ENCODE measurements at places on chromosomes 11 and 22.
A peak's percentile ranks its signal among the peaks of the same experiment; 100 is the strongest.

DNA sequence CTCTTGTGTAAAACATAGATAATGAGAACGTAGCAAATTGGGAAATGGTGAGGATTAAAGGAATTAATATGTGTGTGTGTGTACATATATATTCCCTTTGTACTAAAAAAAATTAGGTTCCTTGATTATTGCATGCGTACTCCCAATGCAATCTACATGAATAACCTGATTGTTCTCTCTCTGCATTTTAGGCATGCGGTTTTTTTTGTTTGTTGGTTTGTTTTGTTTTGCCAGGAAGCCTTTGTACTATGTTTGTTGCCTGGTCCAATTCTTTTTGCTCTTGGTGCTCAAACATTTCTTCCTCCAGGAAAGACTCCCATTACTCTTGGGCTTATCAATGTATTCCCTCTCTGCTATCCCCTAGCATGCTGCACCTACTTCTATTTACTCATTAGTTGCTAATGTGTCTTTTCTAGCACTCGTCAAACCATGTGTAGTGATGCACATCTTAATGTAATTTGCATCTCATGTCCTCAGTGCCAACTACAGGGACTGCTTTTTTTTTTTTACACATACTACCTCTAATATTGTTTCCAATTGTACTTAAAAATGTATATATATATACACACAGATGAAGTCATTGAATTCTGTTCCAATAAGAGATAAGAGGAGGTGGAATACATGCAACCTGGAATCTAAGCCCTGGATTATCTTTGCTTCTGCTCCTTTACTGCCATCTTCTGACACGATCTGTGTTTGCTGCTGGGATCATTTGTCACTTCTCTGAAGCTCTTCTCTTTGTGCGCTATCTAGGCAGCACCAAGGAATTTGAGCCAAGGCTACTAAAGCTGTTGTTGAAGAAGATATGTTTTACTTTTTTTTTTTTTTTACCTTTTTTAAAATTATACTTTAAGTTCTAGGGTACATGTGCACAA lies 197.2 kb upstream of the ANO3 start:
- DNase-seq, result no peak

- no peak for DNase-seq
These were observed 55.7 kb upstream of the EIF3D start for GRCh38 chr22:36584666-36585065.

DNA sequence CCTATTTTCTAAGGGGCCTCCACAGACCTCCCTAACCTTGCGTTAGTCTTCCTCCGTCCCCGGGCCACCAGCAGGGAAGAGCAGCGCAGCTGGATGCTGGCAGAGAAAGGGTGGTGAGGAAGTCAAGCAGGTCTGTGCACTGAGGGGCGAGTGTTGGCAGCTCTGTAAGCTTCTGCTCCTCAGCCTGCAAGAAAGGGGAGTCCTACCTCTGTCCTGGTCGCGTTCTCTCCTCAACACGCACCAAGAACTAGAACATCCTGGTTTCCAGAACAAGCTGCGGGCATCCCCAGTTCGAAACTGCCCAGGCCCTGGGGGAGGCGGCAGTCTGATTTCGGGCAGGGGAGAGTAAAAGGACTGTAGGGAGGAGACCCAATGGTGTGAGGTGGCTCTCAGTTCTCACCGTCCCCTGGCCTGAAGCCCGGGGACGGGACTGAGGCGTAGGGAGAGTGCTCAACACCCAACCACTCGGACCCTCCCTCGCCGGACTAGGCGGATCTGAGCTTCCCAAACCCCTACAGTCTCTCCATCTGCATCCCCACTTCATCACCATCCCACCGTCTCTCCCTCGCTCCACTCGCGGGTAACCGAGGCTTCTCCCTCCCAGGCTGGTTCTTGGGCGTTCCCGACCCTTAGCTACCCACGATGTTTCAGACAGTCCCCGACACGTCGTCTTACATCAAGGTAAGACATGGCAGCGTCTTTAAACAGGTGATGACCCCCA lies 7.7 kb upstream of the FLI1 start:
- DNase-seq, result peak; percentile 29

DNA sequence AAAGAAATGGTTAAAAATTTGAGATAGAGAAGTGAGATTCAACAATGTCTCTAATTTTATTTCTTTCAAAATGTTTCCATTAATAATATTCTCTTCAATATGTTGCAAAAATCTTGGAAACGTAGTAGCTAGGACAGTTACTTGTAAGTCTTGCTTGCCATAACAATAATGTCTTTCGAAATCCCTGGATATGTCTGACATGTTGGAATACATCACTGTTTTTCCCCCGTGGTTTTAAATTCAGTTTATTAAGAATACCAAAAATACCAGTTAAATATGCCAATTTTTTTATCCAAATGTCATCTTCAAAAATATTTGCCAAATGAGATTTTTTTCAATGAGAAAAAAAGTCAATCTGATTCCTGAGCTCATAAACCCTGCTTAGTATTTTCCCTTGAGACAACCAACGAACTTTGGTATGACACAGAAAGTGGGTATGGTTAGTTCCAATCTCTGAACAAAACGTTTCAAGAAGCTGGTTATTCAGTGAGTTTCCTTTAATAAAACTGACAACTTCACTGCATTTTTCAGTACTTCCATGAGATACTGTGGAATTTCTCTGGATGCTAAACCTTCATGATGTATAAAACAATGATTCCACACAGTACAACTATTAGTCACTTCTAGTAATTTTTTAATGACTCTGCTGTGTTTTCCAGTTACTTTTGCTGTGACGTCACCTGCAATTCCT lies 36.7 kb upstream of the AMPD3 start:
- DNase-seq, result no peak

- DNase-seq, result no peak
These were observed 9.8 kb downstream of the OR51F2 start for GRCh38 chr11:4830909-4831308.

GRCh38 chr11:58788355-58789023 lies 56.0 kb downstream of the GLYATL2 start:
- no peak for DNase-seq

- DNase-seq, result no peak
These were observed 38.1 kb downstream of the DIXDC1 start for GRCh38 chr11:111975076-111975806.

DNA sequence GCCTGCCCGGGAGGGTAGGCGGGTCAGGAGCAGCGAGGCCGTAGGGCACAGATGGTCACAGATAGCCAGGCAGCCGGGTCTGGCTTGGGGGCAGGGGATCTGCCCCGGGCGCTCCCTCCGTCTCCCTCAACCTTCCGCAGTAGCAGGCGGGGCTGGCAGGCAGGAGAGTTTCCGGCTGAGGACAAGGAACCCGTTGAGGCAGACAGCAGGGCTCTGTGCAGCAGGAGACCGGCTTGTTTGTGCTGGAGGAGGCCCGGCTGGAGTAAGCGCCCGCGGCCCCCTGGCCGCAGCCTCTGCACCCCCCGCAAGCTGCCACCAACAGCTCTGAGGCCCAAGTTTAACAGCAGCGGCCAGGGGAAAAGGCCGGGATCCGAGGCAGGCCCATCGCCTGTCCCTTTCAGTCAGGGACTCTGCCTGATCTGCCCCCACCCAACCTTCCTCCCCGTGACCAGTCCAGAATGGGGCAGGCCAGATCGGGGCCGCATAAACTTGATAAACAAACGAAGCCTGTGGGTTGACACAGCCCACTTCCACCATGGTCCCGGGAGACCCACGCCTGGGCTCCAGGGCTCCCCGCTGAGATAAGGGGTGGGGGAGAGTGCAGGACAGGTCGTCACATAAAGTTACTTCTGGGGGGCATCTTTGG lies 13.6 kb downstream of the SCARF2 start:
- DNase-seq, result no peak

DNA sequence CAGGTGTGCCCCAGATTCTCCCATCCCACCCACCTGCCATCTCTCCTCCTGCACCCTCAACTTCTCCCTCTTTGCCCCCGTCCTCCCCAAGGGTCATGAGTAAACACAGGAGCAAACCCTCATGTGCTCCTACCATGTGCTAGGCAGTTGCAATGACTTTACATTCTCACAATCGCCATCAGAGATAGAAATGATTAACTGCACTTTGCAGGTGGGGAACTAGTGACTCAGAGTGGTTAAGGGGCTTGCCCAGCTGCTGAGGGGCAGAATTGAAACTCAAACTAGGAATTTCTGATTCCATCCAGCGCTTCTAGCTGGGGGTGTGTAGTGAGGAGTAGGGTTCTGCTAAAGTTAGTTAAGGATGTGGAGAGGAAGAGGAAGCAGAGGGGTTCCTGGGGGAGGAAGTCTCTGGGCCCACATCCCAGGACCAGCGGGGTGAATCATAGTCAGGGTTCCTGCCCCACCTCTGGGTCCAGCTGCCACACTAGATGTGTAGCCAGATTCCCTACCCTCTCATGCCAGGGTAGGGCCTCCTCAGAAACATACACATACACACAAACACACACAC lies 16.0 kb upstream of the PRG2 start:
- no peak for DNase-seq

GRCh38 chr11:32838505-32839274 lies 9.0 kb downstream of the PRRG4 start:
- no peak for DNase-seq

DNA sequence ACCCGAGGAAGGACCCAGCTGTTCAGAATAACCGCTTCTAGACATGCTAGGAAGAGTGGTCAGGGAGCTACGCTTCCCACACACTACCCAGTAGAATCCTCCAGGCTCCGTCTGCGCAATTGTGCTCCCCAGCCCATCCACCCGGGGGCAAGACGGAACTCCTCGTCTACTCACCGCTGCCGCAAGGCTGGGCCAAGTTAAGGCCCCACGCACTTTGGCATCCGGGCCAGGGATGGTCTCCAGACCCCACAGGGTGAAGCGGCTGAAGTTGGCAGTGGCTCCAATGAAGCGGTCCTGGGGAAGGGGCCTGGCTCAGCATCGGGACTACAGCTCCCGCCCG lies 757 bp downstream of the RNASEH2C start:
- DNase-seq, result no peak

DNA sequence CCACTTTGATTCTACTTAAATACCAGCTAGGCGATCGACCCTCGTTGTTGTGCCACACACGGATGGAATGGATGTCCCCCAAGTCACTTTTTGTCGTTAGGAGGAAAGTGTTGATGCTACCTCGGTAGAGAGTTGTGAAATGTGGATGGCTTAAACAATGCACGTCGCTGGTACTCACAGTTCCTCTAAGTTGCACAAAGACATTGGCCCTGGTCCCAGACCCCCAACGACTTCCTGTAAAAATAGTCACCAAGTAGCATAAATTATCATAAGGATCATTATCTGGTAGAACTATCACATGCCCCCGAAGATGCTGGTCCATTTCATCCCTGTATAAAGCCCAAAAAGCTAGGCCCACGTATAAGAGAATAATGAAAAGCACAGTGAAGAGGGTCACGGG lies 3.8 kb downstream of the PKDREJ start:
- no peak for DNase-seq

DNA sequence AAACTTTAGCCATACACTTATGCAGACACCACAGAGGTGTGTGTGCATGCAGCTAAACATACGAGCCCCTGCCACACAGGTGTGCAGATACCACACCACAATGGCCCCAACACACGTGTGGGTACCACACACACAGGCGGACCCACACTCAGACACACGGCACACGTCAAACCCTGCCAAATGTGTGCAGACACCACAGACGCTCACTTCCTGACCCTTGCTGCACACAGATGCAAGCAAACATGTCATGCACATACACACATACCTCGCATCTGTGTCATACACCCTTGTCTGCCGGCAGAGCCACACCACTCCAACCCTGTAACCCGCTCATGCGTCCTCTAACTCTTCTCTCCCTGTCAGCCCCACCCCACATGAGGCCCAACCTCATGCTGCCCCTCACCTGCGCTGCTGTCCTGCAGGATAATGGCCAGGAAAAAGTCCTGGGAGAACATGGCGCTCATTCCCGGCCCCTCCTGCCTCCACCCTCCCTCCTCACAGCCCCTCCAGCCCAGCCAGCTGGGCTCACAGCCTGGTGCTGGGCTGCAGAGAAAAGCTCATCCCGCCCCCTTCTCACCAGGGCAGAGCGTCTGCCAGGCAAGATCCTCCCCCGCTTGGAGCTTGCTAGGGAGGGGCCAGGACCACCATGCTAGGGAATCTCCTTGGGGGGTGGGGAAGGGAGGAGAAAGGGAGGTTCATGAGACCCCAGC lies 14.2 kb downstream of the SMPD1 start:
- no peak for DNase-seq

- peak; percentile 98 for DNase-seq
These were observed at the start of the genes KCTD21 and USP35 for GRCh38 chr11:78188286-78189173. Gene KCTD21, minus strand, starts transcription at chr11:78188626. Its CDS starts 14,072 bp downstream, at chr11:78174554. Gene USP35, plus strand, starts transcription at chr11:78188919. Its CDS starts 7,327 bp downstream, at chr11:78196246.

DNA sequence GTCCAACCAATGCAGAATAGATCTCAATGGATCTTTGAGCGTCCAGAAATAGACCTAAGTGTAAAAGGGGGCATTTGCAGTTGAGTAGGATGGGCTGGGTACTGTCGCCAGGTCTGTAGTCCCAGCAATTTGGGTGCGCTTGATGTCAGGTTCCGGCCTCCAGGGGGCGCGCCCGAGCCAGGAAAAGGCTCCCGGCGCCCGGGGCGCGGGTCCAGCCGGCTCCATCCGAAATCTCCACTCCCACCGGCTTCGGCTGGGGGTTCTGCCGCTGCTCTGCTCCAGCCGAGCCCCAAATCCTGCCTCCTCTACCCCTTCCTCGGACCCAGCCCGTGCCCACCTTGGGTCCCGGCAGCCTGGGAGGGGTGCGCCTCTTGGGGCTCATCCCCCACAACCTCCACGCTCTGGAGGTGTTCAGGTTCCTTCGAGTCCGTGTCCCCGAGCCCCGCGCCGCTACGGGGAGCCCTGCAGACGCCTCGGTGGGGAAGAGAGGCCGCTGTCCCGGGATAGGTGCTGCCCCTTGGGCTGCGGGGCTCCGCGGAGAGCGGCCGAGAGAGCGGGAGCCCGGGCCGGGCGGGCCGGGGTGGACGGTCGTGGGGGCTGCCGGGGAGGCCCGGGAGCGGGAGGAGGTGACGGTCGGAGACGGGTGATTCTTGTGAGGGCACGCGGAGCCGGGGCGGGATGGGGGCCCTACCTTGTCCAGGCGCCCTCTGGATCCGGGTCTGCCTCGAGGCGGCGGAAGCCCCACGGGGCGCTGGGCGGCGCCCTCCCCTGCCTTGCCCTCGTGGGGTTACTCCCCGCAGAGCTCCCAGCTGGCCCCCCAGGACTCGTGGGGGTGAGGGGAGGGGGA lies 13.0 kb upstream of the CYB5R3 start:
- DNase-seq, result peak; percentile 61

- no peak for DNase-seq
These were observed 9.4 kb downstream of the ADAMTS15 start for GRCh38 chr11:130457623-130458409.

GRCh38 chr11:942823-943222 lies 17.2 kb downstream of the AP2A2 start:
- DNase-seq, result no peak

DNA sequence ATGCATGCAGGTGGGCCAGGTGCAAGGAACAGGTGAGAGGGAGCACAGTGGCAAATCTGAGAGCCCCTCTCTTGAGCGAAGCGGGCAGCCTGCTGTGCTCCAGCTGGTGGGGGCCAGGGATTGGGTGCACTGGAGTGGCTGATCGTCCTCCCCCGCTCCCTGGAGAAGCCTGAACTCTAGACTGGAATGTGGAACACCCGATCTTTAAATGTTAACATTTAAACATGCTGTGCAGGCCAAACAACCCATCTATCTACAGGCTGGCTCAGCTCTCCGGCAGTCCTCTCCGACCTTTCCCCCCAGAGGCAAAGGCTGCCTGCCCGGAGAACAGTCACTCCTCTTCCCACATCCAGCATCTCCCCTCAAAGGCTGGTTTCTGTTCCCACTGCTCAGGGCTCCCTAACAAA lies 5.1 kb downstream of the MRGPRF start:
- DNase-seq, result no peak

All from 8988T (cell line).